Activated T-helper 1 cell treated with anti-CD3 and anti-CD28 coated beads, Interleukin-12 subunit alpha, Interleukin-12 subunit beta, Interleukin-2, Interleukin-4 antibody, amounts not matched to agents 30 ng/mL and 10 ng/mL and 1 ng/mL, durations not matched to agents 14 hours and 24 hours and 36 hours (primary cell): ENCODE measurements at places on chromosomes 7 and 10.

DNA sequence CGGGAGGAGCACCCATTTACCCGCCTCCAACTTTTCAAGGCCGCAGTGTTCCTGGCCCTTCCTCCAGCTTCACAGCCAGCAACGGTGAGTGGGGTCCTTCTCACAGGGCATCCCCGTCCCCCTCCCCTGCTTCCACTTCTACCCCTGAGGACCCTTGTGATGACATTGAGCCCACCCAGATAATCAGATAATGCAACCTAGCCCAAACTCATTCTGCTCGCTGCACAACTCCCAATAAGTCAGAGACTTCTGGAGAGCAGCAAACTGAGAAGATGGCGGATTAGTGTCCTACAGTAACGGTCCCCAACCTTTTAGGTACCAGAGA lies 74.5 kb downstream of the OAT start:
- DNase-seq, result no peak

GRCh38 chr10:5830629-5831445 lies 17.6 kb upstream of the GDI2 start:
- no peak for DNase-seq

DNA sequence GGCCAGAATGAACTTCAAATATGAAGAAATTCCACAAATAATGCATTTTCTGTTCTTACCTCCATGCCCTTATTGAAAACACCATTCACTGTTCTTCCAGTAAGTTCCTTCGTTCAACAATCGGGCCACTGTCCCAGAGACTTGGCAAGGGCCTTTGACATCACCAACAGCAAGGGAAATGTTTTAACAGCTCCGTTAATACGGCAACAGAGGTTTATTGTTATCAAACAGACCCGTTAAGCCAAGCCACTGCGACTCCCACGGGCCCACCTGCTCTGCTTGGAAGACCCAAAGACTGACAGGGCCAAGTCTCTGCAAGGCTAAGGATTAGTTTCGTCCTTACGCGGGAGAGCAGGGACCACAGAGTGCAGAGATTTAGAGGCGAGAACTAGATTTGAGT lies 43.4 kb upstream of the LYZL1 start:
- DNase-seq, result no peak

DNA sequence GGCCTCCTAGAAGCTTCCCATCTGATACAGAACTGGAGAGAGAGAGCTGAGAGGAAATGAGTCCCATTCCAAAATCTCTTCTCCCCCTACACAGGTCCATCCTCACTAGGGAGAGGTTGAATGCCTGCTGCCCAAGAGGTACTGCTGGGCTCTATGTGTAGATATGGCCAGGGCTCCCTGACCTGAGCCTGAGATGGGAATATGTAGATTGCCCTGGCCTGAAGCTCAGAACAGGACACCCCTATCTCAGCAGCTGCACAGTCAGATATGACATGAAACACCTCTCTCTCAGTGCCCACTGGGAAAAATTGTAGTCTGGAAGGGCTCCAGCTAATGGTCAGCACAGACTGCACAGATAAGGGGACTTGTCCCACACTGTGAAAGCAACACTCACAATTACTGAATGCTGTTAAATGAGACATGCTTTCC lies 3.1 kb upstream of the IFIT1B start:
- DNase-seq, result no peak

- peak; percentile 47 for DNase-seq
These were observed 1.5 kb downstream of the CDK13 start for GRCh38 chr7:39951226-39952194.

GRCh38 chr7:74498354-74498753 lies 44.6 kb downstream of the GTF2IRD1 start:
- DNase-seq, result no peak

DNA sequence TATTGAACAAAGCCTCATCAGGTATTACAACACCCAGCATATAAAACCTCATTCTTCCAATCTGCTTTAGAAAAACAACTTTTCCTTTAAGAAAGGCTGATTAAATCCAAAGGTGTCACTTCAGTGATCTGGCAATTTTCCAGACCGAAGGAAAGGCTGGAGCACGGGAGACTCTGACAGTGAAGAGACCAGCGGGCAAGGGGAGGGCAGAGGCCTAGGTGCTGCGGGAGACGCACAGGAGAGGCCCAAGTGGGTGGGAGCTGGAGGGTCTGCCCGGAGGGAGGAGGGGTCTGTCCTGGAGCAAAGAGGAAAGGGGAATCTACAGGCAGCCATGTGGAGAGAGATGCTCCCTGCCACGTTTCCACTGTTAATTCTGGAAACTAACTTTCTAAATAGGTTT lies 24.3 kb upstream of the PPP2R2D start:
- no peak for DNase-seq

DNA sequence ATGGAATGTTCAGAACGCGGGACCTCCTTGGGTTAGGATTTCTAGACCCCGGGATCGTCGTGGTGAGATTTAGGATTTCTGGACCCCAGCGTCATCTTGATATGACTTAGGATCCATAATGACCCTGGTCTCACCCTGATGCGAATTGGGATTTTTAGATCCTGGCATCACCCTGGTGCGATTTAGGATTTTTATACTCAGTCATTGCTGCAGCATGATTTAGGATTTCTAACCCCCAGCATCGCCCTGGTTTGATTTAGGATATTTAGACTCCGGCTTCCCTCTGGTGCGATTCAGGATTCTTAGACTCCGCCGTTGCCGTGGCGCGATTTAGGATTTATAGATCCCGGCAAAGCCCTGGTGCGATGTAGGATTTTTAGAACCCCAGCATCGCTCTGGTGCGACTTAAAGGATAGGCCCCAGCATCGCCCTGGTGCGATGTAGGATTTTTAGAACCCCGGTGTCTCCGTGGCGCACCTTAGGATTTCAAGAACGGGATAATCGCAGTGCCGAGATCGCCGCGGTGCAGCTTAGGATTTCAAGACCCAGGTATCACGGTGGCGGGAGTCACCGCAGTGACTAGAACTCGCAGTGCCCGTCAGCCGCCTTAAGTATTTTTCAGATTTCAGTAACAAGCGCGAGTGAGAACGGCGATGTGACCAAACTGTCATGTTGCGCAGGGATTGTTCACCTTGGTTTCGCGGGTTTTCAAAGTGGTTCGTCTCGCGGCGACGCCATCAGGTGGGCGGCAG lies 814 bp downstream of the MEST start:
- no peak for DNase-seq

GRCh38 chr10:17240096-17240495 lies 12.1 kb downstream of the VIM start:
- no peak for DNase-seq
